ENCODE measurements at places on chromosomes 1 and 21. TPM values are rescaled to one million over a fixed set of nuclear protein-coding genes. Genes with fewer than 3 reads are reported as not detected.
A peak's percentile ranks its signal among the peaks of the same experiment; 100 is the strongest.

- no peak for DNase-seq
Observed at GRCh38 chr1:167659881-167660280, 29.8 kb downstream of the RCSD1 start.

KIF26B gene
- total RNA-seq: not detected

NPHS2 gene
- total RNA-seq: not detected

PALMD gene
- total RNA-seq: not detected

DNA sequence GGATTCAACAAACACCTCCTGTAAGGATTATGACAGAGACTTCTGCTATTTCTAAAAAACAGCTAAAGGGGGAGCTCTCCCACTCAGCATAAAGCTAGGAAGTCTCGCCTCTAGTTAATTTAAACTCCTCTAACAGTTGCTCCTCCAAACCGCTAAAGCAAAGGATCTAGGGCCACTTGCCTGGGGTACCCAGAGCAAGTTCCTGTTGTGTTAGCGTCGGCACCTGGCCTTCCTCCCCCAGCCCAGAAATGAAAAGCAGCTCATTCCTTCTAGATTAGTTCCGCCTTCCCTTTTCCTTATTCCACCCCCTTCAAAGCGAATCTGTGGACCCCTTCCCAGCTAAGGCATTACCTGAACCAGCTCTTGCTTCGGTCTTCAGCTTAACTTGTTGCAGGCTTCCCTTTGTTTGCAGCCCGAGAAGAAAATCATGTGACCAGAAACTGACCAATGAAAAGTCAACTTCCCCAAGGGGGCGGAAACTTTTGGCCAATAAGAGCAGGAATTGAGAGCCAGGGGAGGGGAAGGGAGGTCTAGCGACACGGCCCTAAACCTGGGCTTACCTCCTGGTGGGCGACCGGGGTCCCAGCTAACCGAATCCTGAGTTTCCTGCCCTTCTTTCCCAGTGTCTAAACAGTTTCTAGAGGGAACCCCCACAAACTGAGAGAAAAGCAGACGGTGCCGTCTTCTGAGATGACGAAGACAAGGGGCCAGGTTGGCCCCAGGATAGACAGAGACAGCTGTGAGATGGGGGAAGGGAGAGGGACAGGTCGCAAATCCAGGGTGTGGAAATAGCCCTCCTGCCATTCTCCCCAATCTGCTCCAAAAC lies at the start of gene PBXIP1:
TSS of gene PBXIP1 (minus strand) at position 382 of the 826 bp plus-strand sequence. CDS start 2,378 bp downstream, outside the sequence.
- DNase-seq: peak; percentile 55
